ENCODE measurements at places on chromosomes 1 and 21.
A peak's percentile ranks its signal among the peaks of the same experiment; 100 is the strongest.

GRCh38 chr1:10532362-10532761 is 57.6 kb downstream of the PEX14 start:
- no peak for DNase-seq

- DNase-seq: no peak
Measured at GRCh38 chr1:11065796-11066195, 6.0 kb upstream of the SRM start.

- peak; percentile 40 for DNase-seq
Measured at GRCh38 chr21:34890724-34891612, 158.1 kb downstream of the RUNX1 start.

DNA sequence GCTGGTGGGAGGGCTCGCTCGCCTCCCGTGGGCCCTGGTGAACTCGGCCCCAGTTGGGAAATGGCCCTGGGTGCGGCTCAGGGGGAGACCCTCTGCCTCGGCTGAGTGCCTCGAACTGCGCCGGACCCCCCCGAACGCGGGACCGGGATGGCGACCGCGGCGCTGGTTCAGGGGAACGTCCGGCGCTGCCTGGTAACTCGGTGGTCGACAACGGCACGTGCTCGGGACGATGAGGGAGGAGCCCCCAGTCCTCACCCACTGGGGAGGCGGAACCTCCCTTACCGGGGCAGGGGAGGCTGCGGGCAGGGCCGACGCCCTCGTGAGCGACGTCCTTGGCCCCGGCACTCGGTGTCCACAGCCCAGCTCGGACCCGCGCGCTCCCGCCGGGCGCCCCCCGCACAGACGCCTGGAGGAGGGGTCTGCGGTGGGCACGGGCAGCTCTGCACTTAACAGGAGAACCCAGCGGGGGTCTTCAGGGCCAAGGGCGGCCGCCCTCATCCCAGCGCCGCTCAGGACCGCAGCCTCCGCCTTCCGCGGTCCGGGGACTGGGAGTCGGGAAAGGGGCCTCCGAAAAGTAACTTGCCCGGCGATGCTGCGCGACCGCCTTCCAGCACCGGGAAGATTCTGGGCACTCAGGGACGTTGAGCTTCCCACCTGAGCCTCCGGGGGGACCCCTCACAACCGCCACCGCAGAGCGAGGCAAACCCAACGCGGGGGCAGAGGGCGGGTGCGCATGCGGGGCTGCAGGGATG is 1.7 kb downstream of the HES4 start:
- no peak for DNase-seq

GRCh38 chr1:235632506-235633401 is 16.8 kb downstream of the GNG4 start:
- DNase-seq: no peak

DNA sequence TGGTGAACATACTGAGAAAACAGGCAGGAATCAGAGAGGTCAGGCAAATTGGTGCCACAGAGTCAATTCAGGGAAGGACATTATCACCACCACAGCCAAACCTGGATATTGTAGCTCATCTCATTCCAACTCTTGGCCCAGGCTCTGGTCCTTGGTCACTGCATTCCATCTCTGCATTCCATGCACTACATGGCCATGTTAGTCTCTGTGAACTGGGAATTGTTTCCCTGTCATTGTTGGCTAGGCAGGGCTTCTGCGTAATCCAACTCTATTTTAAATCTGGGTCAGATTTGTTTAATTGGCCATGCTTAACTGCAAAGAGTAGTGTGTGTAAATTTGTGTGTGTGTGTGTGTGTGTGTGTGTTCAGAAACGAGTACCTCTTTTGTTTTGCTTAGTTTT is 837.6 kb upstream of the ADAMTS5 start:
- no peak for DNase-seq
